Stimulated activated CD8-positive, alpha-beta memory T cell treated with anti-CD3 and anti-CD28 coated beads, Interleukin-15, amount 100 ng/mL, for 24 hours (primary cell): ENCODE measurements at places on chromosomes 4 and X.

- no peak for DNase-seq
These were observed 54.9 kb downstream of the ABLIM2 start for GRCh38 chr4:8103421-8104390.

GRCh38 chr4:181189751-181190150 is 1053.5 kb upstream of the TENM3 start:
- no peak for DNase-seq

- no peak for DNase-seq
These were observed 956.2 kb upstream of the DIAPH2 start for GRCh38 chrX:95728446-95728845.

- no peak for DNase-seq
These were observed 18.3 kb upstream of the PI4K2B start for GRCh38 chr4:25215511-25215910.

DNA sequence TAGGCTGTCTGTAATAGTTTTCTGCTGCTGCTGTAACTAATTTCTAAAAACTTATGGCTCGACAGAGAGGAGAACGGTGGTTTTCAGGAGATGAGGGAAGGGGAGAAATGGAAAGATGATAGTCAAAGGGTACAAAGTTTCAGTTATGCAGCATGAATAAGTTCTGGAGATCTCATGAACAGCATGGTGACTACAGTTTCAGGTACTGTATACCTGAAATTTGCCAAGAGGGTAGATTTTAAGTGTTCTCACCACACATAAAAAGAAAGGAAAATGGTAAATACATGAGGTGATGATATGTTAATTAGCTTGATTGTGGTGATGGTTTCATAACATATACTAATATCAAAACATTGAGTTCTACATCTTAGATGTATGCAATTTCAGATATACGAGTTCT is 34.9 kb downstream of the DRD5 start:
- no peak for DNase-seq

DNA sequence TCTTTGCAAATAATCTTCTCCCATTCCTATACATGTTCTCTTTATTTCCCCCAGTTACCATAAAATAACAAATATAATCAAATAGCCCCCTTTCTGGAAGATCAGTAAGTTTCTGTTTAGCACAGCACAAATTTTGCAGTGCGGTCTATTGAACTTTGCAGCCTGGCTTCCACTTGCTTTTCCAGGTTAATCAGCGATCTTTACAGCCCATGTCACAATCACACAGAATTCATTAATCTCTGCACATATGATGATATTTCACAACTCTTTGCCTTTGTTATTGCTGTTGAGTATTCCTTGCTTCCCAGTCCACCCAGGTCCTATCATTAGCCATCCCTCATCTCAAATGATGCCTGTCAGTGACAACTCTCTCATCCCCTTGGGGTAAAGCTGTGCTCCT is 2358.0 kb downstream of the PCDH7 start:
- no peak for DNase-seq

DNA sequence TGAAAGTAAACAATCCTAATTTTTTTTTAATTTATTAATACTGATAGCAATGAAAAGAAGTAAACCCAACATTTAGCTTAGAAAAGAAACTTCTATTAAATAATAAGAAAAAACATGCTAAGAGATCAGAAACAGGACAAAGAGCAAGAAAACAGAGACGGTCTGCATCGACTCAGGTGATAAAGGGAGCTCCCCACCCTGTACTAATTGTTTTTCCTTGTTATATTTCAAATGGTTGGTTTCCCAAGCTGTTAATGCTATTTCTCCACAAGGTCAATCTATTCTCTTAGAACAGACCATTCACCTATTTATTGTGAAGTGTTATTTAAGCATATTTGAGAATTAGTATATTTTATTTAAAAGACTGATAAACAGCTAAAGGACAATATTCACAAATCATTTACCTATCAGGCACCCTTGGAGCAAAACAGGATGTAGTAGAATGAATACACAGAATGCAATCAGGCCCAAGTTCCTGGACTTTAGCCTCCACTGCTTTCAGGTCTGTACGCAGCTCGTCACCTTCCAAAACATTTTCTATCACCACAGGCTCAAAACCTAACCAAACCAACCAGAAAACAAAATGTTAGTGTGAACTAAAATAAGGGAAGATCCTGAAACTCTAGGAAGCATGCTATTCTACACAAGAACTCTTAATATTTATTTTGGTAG is 5.5 kb downstream of the SEPSECS start:
- no peak for DNase-seq

DNA sequence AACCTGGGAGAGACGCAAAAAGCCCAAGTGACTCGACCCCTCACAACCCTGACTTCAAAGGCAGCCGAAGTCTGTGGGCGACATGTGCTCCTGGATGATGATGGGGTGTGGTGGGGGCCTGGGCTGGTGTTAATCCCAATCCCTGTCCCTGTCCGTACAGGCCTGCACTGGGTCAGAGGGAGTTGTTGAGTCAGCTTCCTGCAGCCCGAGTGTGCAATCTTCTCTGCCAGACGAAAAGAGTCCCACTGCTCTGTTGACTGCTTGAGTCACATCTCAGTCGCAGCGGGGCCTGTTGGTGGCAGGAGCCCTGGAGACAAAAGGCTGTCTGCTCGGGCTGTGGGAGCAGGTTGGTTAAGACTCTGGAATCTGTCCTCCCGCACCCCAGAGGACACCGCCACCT is 10.3 kb downstream of the FAM3A start:
- DNase-seq = no peak

DNA sequence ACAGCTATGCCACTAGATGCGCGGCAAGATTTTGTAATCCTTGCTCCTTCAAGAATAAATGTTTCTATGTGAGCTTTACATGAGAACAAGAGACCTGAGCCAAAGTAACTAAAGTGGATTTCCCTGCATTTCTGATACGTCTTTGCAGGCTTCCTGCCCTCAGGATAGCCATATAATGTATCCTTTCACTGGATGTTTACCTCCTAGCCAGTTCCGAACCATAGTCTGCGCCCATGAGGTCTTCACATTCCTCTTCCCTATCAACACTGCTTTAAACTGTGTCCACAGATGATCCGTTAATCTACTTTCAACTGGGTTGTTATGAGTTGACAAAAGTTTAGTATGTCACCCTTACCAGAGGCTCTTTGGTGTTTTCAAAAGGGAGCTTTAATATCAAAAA is 1889.1 kb upstream of the AGA start:
- no peak for DNase-seq

- no peak for DNase-seq
These were observed 126.7 kb downstream of the CHRNA9 start for GRCh38 chr4:40461879-40462278.

DNA sequence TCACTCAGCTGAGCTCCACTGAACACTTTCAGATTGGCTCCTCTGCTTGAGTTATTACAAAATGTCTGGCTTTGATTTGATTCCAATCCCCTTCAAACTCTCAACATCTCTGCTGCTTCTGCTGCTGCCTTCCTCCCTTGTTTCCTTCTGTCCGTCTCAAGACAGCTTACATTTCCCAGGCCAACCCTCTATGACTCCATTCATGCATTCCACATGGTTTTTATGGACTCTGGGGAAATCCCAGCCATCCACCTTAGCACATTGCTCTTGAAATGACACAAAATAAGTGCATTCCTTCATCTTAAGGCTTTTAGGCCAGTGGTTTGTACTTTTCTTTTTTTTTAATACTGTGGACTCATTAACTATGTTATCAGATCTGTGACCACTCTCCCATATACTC is 68.5 kb upstream of the TMEM164 start:
- no peak for DNase-seq

GRCh38 chrX:73847991-73848390 is 285.0 kb downstream of the CHIC1 start:
- DNase-seq = no peak

DNA sequence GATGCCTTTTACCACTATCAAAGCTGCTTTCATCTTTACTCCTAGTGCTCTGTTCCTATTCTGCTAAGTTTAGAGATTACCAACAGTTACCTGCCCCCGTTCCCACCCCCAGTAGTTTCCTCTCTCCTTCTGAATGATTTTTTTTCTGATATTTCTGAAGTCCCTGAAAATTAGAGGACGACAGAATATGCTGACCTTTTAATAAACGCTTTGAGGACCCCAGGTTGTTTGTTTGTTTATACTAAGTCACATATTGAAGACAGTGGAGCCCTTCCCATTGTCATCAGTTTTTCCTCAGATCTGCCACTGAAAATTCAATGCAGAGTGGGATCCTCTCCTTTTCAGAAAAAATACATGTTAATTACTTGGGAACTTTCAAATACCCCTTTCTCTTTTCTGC is 1039.3 kb upstream of the AGA start:
- DNase-seq = no peak

- DNase-seq = no peak
These were observed 15.2 kb upstream of the RUFY3 start for GRCh38 chr4:70706516-70706915.

- no peak for DNase-seq
These were observed 158.2 kb downstream of the SPRY1 start for GRCh38 chr4:123554801-123555232.

GRCh38 chr4:86614865-86615264 is 20.8 kb downstream of the PTPN13 start:
- no peak for DNase-seq

DNA sequence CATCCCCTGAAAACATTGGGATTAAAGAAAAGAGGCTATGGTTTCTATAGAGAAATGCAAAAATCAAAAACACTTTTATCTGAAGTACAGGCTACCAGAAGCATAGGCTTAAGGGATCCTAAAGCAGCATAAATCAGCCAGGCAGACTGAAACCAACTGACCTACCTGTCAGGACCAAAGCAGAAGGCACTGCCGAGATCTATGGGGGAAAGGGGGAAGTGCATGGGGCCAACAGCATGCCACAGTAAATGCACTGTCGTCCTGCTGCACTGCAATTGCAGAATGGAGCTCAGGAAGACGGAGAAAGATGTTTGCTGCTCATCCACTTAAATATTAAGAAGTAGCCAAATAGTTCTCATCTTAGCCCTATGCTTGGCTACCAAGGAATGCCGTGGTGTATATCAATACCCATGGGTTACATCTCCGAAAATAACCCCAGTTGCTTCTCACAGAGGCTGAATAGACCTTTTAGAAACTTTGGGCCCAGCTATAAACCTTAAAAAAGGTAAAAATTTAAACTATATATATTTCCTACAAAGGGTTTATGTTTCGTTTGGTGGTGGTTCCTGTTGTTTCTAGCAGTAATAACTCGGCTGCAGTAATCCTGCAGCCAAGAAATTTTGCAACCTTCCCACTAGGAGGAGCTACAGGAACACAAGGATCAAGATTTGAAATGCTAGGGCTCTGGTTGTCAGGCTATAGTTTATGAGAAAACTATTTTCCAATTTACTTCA is 312.2 kb upstream of the DIAPH2 start:
- DNase-seq = no peak

GRCh38 chr4:107219681-107220080 is 183.6 kb upstream of the DKK2 start:
- no peak for DNase-seq

DNA sequence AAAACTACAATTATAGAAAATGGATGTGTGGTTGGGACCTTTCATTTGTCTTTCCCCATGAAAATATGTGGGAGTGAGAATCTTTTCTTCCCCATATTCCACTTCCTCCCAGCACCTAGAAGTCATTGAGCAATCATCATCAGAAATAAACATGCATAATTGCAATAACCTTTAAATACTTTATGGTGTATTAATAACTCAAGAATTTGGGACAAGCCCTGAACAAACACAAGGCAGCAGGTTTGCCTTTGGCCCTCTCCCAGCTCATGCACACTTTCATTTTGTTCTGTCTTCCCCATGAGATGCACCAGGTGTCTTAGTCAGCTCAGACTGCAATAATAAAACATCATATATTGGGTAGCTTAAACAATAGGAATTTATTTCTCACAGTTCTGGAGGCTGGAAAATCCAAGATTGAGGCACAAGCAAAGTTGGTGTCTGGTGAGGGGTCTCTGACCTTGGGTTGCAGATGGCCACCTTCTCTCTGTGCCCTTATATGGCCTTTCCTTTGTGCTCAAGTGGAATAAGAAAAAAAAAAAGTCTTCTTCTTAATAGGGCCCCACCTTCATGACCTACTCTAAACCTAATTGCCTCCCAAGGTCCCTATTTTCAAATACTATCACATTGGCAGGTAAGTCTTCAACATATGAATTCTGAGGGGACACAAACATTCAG is 34.7 kb upstream of the TMEM184C start:
- no peak for DNase-seq

DNA sequence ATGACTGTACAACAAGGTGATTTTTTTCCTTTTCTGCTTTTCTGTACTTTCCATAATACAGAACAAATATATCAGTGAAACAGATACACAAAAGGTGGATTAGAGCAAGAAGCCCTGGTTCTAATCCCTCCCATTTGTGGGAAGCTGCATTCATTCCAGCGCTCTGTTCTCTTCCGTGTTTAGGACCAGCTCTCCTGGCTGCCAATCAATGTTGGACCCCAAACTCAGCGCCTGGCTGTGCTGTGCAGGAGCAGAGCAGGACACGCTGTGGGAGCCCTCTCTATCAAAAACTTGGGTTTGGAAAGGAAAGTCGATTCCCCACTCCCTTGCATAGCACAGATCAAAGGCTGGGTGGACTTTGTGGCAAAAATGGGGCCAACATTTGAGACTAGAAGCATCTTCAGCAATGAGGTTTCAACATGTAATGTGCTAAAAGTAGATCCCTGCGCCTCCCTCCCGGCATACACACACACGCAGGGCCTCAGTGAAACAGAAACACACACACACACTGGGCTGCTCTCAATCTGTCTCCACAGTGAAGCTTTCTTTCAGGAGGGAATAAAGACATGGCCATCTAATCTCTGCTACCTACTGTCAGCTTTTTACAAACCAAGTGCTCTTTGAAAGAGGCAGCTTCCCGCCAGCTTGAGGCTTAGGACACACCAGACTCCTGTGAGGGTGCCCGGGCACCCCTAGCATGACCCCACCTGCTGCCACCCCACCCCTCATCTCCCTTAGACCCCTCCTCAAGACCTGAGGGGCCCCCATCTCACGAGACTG is 12.2 kb downstream of the WDR1 start:
- DNase-seq = no peak

- DNase-seq = no peak
These were observed 43.2 kb downstream of the GALNT7 start for GRCh38 chr4:173211838-173212237.

DNA sequence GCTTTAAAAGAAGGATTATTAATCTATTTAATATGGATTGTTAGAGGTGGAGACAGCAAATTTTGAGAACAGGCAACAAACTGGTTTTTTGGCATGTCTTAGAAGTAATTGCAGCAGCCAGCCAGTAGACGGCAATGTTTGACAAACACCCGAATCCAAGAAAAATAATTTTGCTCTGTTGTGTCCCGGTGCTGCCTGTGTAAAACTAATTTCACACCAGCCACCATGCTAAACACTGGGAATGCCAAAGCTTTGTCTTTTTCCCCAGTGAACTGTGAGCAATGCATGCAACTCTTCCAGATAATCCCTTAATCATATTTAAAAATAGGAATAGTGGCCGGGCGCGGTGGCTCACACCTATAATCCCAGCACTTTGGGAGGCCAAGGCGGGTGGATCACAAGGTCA is 25.9 kb downstream of the SMIM31 start:
- no peak for DNase-seq

- no peak for DNase-seq
These were observed at the start of gene APELA for GRCh38 chr4:164876700-164877324. Gene APELA (plus strand): TSS chr4:164877178. CDS start chr4:164877332, 154 bp downstream.
